Type B pancreatic cell (in vitro differentiated cells): ENCODE measurements at places on chromosomes 6 and 20. TPM values are rescaled to one million over a fixed set of nuclear protein-coding genes. Genes with fewer than 3 reads are reported as not detected.

DNA sequence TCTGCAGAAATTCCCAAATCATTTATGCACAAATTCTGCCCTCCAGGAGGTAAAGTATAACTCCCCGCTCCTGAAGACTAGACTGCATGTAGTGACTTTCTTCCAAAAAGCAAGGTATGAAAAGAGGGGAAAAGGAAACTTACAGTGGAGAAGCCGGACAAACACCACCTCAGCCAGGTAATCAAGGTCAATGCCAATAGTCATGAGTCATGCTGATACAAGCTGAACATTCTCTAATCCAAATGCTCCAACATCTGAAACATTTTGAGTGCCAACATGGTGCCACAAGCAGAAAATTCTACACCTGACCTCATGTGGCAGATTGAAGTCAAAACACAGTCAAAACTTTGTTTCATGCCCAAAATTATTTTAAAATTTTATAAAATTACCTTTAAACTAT is 165.6 kb downstream of the FOXA2 start:
- H3K4me1 ChIP-seq = peaks cover 8% of the 10 kb centered on the region
- no peak overlapping the region for H3K27ac ChIP-seq
- no peak overlapping the region for H3K4me3 ChIP-seq
- peaks cover 4% of the 10 kb centered on the region for H3K36me3 ChIP-seq
- no peak for DNase-seq

DNA sequence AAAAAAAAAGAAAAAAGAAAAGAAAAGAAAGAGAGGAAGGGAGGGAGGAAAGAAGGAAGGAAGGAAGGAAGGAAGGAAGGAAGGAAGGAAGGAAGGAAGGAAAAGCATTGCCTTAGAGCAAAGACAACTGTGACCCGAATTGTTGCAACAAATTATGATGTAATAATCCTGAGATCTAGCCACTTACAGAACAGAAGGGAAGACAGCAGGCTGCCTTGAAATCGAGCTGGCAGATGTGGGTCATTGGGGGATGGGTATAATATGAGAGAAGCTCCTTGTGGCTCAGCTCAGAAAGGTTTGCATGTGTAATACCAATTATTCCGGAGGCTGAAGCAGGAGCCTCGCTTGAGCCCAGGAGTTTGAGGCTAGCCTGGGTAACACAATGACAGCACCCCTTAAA is 208.1 kb upstream of the PROKR2 start:
- peaks cover 9% of the 10 kb centered on the region for H3K27me3 ChIP-seq
- H3K4me1 ChIP-seq = peaks cover 10% of the 10 kb centered on the region
- no peak overlapping the region for H3K27ac ChIP-seq
- no peaks in the 10 kb centered on the region for H3K36me3 ChIP-seq
- no peak for DNase-seq
- no peak overlapping the region for H3K4me3 ChIP-seq

DNA sequence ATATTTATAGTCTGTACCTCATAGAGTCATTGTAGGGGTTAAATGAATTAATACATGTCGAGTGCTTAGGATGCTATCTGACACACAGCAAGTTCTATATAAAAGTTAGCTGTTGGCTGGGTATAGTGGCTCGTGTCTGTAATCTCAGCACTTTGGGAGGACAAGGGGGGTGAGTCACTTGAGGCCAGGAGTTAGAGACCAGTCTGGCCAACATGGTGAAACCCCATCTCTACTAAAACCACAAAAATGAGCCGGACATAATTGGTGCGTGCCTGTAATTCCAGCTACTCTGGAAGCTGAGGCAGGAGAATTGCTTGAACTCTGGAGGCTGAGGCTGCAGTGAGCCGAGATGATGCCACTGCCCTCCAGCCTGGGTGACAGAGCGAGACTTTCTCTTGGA is 222.9 kb downstream of the UBE3D start:
- no peaks in the 10 kb centered on the region for H3K36me3 ChIP-seq
- DNase-seq = no peak
- H3K4me3 ChIP-seq = no peak overlapping the region

- no peak overlapping the region for H3K27ac ChIP-seq
- no peaks in the 10 kb centered on the region for H3K36me3 ChIP-seq
- H3K27me3 ChIP-seq = no peaks in the 10 kb centered on the region
- H3K4me3 ChIP-seq = no peak overlapping the region
- peaks cover 2% of the 10 kb centered on the region for H3K4me1 ChIP-seq
- no peak for DNase-seq
Observed at GRCh38 chr6:3202999-3203696, 24.3 kb downstream of the TUBB2B start.

DNA sequence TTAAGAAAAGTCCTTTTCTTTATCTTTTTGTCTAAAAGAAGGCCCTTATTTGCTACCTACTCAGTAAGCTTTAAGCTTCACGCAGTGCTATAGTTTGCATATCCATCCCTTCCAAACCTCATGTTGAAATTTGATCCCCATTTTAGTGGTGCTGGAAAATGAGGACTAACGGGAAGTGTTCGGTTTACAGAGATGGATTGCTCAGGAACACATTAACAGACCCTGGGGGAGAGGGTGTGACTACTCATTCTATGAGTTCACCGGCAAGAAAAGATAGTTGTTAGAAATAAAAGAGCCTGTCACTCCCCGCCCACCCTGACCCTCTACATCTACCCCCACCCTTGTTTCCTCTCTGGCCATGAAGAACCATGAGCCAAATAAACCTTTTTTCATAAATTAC is 546.2 kb downstream of the MEI4 start:
- no peak overlapping the region for H3K27ac ChIP-seq
- H3K27me3 ChIP-seq = peaks cover 9% of the 10 kb centered on the region
- peaks cover 29% of the 10 kb centered on the region for H3K4me1 ChIP-seq
- DNase-seq = no peak
- H3K4me3 ChIP-seq = no peak overlapping the region

DNA sequence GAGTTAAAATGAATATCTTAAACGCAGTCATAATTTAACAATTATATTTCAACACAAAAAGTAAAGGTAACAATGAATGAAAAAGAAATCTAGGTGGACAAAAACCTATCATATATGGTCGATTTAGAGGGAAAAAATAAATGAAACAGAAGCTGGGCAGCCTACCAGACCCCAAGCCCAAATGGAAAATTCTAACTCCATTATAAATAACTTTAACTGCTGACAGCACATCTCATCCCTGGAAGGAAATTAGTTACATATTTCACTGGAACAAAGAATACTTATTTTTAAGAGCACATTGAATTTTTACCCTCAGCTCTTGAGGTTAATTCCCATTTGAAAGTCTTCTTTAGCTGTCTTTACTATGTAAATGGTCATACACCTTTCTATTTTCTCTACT is 39.1 kb downstream of the COL12A1 start:
- H3K4me3 ChIP-seq = no peak overlapping the region
- no peak for DNase-seq
- no peaks in the 10 kb centered on the region for H3K27me3 ChIP-seq

- no peak overlapping the region for H3K4me3 ChIP-seq
- DNase-seq = no peak
- no peak overlapping the region for H3K27ac ChIP-seq
- H3K27me3 ChIP-seq = no peaks in the 10 kb centered on the region
Observed at GRCh38 chr20:45958593-45958992, 13.4 kb downstream of the ZNF335 start.

DNA sequence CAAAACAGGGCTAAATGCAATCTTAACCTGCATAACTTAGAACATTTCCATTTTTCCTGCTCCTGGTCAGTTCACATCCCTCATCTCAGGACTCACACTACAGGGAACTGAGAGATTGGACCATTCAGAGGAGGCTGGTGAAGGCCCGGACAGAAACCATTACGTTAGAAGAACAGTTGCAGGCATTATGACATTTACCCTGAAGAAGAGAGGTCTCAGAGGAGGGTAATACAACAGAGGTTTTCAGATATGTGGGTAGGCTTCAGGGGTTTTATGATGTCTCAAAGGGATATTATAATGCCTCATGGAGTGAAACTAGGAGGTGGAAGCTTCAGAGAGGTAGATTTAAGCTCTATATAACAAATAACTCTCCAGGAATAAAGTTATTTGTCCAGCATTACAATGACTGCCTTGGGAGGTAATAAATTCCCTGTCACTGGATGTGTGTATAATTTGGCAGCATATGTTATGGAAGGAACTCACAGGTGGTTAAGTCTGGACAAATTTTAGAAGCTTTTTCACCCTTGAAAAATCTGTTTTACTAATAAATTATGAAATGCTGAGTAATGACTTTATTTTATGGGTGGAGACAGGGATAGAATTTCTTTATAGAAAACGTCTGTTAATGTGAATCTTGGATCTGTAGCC is 36.7 kb upstream of the RIPOR2 start:
- H3K27ac ChIP-seq = no peak overlapping the region
- H3K4me1 ChIP-seq = no peaks in the 10 kb centered on the region
- no peak overlapping the region for H3K4me3 ChIP-seq
- no peaks in the 10 kb centered on the region for H3K36me3 ChIP-seq
- no peak for DNase-seq

GRCh38 chr6:79277109-79277508 is 42.6 kb upstream of the HMGN3 start:
- no peak overlapping the region for H3K27ac ChIP-seq
- H3K4me3 ChIP-seq = no peak overlapping the region
- no peaks in the 10 kb centered on the region for H3K36me3 ChIP-seq
- H3K27me3 ChIP-seq = no peaks in the 10 kb centered on the region

GRCh38 chr6:125469915-125470314 is 168.1 kb upstream of the HDDC2 start:
- H3K4me1 ChIP-seq = peaks cover 14% of the 10 kb centered on the region
- no peaks in the 10 kb centered on the region for H3K36me3 ChIP-seq
- H3K27ac ChIP-seq = no peak overlapping the region
- H3K27me3 ChIP-seq = no peaks in the 10 kb centered on the region
- H3K4me3 ChIP-seq = no peak overlapping the region

DNA sequence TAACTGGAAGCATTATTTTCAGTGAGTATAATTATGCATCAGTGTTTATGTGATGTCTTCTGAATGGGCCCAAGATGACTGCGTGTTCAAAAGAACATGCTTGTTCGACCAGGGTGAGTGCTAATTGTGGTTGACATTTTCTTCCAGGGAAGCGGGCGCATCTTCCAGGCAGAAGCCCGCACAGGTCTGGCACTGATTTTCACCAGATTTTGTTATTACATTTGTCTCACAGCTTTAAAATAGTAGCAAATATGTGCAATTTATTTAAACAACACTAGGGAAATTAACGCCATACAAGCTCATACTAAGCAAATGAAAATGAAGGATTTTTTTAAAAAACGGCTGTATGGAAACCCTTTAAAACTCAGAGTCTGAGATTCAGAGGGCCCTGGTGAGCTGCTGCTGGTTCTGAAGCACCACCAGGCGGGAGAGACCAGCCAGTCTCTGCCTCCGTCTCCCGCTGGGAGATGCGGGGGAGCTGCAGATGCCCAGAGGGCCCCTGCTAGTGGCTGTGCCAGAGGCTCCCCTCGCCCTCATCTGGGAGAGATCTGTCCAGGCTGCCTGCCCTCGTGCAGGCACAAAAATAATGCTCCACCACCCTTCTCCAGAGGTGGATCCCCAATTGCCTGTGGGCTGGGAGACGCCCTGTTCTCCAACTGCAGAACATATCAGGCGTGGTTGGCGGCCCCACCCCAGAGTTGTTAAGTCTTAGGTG is 297.0 kb downstream of the TAF4 start:
- no peaks in the 10 kb centered on the region for H3K4me1 ChIP-seq
- no peak overlapping the region for H3K27ac ChIP-seq
- peaks cover 3% of the 10 kb centered on the region for H3K27me3 ChIP-seq
- DNase-seq = no peak
- no peak overlapping the region for H3K4me3 ChIP-seq

DNA sequence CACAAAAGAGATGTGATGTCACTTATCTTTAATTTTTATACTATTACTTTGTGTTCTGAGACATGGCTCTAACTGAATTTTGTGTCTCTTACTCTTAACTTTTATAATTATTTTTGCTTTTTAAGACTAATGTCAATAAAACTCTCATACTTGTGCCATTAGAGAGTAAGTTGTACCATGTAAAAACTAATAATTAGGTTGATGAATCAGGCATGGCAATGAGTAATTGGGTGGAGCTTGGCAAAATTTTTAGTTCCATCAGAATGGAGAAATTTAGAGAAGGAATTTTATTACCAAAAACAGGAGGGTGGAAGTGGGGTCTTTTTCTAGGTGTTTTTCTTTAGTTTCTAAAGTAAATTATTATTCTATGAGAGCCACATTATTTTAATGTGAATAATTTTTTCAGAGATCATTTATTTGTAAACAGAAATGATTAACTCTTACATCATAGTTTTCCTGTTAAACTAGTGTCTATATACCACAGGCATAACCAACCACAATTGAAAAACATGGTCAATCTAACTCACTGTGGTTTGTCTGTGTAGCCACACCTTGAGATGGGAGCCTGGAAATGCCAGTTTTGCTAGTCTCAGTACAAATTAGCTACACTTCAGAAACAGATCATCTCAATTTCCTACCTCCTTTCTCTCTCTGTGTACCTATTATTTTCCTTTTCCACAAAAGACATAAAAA is 51.8 kb downstream of the ELOVL4 start:
- H3K27me3 ChIP-seq = no peaks in the 10 kb centered on the region
- no peaks in the 10 kb centered on the region for H3K36me3 ChIP-seq
- DNase-seq = no peak
- peak overlapping the region; percentile 76 for H3K27ac ChIP-seq
- no peak overlapping the region for H3K4me3 ChIP-seq
- H3K4me1 ChIP-seq = no peaks in the 10 kb centered on the region

DNA sequence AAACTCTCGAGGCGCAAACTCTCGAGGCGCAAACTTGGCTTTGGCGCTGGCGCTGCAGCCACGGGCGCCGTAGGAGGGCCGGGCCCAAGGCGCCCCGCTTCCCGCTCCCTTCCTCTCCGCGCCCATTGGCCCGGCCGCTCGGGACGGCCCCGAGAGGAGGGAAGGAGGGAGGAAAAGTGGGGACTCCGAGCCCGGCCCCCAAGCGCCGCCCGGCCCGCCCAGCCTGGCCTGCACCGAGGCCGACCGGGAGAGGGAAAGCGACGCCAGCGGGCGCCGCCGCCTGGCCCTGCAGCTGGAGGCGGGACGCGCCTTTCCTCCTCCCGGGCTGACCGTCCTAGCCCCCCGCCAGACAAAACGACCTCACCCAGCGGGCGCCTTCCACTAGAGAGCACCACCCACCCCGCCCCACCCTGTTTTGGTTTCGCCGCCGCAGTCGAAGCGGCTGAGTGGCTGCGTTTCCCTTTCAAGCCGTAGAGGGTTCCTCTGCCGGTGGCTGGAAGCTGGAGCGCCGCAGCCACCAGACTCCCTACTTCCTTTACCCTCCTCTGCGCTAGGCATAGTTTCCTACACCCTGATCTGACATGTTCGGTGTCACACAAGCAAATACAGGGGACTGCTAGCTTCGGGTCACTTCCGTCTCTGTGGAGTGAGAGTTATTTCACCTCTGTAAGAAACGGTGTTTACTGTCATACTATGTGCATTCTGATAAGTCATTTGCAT is at the start of gene MBOAT1:
TSS of gene MBOAT1 (minus strand) at position 78 of the 720 bp plus-strand sequence. CDS start 235 bp downstream, outside the sequence.
- peak; percentile 89 for DNase-seq
- H3K4me3 ChIP-seq = peak within 1 kb of the TSS; percentile 93
- H3K27me3 ChIP-seq = peaks cover 8% of the 10 kb centered on the region

DNA sequence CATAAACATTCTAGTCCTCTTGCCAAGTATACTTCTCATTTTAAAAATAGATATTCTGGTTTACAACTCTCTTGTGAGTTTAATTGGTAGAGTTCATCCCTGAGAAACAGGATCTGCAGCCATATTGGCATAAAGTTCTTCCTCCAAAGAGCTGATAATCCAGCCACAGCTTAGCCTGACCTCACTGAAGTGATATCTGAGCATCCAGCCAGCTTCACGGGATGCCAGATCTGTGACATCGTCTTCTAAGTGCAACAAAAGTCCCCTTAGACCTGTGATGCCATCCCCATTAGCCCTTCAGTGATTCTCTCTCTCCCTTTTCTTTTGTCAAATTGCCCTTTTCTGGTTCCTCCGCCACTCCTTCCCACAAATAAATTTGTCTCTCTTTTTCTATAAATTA is 180.6 kb upstream of the STXBP5 start:
- no peaks in the 10 kb centered on the region for H3K36me3 ChIP-seq
- H3K4me3 ChIP-seq = no peak overlapping the region
- H3K27ac ChIP-seq = no peak overlapping the region
- no peaks in the 10 kb centered on the region for H3K4me1 ChIP-seq

The SPTLC3 gene
- total RNA-seq = 10.6 and 34.2 TPM in 2 replicates

The TBX18 gene
- 8.2 and 9.4 TPM in 2 replicates for total RNA-seq

The ESR1 gene
- 0.24 TPM in 2 replicates for total RNA-seq
